ENCODE measurements at places on chromosomes 3 and 15. TPM values are rescaled to one million over a fixed set of nuclear protein-coding genes. Genes with fewer than 3 reads are reported as not detected.

RETNLB gene
- not detected for total RNA-seq

KLHL40 gene
- total RNA-seq = not detected

DYNLT2B gene
- 11.4 TPM for total RNA-seq

DCLK3 gene
- total RNA-seq = 0.55 TPM

SYNPR gene
- total RNA-seq = 0.85 TPM

LEKR1 gene
- total RNA-seq = 0.18 TPM
